ENCODE measurements at places on chromosomes 12 and 14.

DNA sequence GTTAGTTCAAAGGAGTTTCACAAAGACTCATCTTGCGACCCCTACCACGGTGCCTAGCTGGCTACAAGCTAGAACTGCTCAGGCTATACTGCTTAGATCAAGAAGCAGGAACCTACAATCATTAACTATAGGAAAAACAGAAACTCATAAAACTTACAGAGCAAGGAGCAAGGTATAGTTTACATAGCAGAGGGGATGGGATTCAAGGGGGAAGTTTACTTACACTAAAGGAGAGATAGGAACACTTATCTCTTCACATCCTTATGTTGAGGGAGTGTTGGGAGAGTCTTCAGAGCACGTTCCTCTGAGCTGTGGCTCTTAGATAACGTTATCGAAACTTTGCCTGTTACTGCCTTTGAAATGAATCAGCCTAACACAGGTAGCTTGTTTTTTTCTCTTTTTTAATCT lies 58.1 kb downstream of the FSCB start:
- DNase-seq: no peak

DNA sequence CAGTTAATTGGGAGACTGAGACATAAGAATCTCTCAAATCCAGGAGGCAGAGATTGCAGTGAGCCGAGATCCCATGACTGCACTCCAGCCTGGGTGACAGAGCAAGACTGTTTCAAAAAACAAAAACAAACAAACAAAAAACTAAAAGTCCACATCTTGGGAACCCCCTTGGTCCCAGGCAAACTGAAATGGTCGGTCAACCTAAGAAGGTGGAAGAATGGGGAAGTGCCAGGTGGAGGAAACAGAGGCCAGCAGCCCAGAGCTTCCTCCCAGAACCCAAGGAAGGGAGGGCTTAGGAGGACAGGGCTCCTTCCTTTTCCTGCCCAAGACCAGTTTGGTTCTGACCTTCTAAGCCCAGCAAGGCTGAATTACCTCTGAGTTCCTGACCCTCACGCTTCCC lies 121.0 kb upstream of the FUT8 start:
- no peak for DNase-seq

DNA sequence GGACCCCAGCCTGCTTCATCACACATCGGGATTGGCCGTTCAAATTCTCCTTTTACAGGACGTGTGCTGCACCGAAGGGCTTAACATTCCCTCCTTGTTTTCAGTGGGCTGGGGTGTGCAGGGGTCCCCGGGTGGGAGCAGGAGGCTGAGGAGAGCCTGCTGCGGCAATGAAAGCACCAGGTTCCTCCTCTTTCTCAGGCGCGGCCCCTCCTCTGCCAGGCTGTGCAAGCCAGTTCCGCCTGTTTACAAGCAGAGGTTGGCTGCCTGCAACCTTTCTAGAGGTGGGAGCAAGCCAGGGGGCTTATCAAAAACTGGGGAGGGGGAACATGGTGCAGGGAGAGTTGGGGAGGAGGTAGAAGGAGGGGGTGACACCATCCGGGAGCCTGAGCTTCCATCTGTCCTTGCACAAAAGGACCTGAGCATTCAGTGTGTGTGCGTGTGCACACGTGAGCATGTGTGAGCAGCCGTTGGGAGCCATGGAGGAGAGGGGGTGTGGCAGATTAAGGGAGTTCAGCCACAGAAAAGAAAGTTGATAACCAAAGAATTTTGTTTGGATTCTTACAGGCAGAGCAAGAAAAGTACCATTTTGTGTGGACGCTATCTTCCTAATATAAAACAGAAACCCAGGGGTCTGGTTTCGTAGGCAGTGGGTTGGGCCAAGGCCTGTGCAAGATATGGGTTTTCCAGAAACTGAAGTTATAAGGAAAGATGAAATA lies 108.8 kb upstream of the RFLNA start:
- DNase-seq: no peak

GRCh38 chr12:130764073-130764472 lies 48.0 kb upstream of the RIMBP2 start:
- no peak for DNase-seq

DNA sequence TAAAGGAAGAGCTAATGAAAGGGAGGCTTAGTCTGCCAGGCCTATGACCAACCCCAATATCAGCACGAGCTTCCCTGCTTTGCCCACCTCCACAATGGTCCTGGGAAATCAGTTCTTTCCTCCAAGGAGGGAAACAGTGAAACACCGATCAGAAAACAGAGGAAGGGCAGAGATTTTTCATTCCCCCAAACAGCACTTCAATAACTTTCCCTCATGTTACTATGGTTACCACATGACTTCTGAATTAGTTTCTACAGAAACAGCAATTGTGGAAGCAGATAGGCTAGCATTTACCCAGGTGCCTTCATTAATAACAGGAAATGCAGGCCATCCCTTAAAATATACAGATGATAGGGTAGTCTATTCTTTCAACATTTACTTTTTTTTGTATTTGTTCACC lies 35.9 kb downstream of the TRIM9 start:
- DNase-seq: no peak

- no peak for DNase-seq
Measured at GRCh38 chr14:24659916-24660570, 26.1 kb upstream of the GZMB start.

Measured in C1 segment of cervical spinal cord (tissue), 14 donors.